ENCODE measurements at places on chromosomes 11 and 22.

GRCh38 chr22:19455585-19456370 is 8.3 kb upstream of the C22orf39 start:
- DNase-seq, result no peak

DNA sequence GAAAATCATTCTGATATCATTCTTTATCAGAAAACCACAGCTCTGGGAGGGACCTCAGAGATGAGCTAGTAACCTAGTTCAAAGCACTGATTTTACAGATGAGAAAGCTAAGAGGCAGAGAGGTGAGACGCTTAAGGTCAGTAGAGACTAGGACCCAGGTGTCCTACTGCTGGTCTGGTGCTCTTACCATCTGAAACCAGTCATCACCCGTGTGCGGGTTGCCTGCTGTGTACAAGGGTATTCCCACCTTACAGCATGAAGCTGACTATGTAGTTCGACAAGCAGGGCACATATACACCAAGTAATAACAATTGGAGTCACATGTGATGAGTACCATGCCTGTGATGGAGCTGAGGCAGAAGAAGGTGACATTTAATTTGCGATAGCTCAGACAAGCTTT is 133.7 kb downstream of the ADAMTS15 start:
- DNase-seq, result no peak

GRCh38 chr11:35523331-35523768 is 2.1 kb downstream of the PAMR1 start:
- no peak for DNase-seq

DNA sequence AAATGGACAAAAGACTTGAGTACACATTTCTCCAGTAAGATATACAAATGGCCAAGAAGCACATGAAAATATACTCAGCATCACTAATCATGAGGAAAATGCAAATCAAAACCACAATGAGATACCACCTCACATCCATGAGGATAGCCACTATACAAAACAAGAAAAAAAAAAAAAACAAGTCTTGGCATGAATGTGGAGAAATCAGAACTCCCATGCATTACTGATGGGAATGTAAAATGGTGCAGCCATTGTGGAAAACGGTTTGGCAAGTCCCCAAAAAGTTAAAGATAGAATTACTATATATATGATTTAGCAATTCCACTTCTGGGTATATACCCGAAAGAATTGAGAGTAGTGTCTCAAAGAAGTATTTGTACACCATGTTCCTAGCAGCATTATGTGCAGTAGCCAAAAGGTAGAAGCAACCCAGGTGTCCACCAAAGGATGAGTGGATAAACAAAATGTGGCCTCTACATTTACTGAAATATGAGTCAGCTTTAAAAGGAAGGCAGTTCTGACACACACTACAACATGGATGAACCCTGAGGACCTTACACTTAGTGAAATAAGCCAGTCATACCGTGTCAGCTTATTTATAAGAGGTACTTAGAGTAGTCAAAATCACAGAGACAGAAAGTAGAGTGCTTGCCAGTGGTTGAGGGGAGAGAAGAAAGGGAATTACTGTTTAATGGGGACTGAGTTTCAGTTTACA is 146.3 kb downstream of the WNT7B start:
- DNase-seq, result no peak

- no peak for DNase-seq
Observed at GRCh38 chr22:43887391-43887790, 4.4 kb downstream of the PNPLA5 start.

DNA sequence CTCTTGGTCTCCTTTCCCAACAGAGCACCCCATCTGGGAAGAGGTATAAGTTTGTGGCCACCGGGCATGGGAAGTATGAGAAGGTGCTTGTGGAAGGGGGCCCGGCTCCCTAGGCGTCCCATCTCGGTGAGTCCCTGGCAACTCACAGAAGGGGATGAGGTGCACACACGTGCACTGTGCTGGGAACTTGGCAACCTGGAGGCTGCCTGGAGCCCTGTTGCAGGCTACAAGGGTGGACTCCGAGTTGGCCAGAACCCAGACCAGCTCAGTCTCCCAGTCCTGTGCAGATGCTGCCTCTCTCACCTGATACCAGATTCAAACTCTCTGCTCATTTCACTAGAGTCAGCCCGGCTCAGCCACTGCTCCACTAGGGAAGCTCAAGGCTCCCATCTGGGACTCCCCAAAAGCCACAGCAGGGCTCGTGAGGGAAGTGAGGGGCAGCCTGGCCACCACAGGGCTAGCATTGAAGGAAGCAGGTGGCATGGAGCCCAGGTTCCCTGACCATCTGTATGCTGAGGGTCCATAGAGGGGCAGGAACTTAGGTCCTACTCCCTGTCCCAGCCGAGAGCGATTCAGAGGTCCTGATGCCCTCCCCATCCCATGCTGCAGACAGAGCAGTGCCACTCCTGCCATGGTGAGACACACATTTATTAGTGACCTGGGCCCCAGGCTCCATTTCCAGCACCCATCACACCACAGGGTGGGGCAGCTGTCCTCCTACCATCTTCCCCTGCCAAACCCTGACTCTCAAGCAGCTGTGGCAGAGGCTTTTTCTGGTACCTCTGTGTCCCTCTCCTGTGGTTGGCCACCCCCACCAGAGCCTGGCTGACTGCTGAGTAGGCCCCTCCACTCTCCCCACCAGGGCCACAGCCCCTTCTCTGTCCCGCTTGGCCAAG is 4.0 kb downstream of the PRR33 start:
- DNase-seq, result no peak

DNA sequence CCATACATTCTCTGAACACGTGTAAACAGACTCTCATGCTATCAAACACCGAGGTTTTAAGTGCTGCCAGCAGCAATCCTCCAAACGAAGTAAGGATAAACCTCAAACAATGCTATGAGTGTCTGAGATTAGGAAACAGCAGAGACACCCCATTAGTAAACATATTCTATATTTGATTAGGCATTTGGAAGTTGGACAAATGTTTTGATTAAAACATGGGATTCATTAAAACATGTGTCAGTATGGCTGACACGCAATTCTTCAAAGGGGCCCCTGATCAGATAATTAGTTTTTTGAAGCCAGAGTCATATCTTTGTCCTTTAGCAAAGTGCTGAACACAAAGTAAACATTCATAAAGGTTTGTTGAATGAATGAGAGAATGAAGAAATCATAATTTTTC is 33.2 kb upstream of the BLID start:
- no peak for DNase-seq

DNA sequence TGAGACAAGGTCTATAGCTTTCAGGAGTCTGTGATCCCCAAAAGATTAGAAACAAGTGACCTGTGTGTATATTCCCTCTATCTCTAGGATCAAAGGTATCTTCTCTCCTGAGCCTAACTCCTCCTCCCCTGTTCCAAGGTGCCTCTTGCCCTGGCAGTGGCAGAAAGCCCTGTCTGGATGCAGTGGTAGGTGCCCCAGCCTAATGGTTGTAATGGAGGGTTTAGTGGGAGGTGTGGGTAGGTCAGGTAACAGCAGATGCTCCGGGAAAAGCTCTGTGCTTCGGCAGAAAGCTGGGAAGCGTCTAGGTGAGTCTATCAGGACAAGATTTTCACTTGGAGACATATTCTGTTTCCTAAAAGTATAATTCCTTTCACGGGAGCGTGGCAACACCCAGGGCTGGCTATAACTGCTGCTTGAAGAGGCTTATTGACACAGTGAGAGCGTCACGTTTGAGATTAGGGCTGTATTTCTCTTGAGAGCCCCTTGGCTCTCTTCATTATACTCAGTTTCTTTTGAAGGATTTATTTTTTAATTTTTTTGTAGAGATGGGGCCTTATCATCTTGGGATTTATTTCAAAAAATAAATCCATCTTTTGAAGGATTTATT is 49.5 kb downstream of the PRR5L start:
- DNase-seq, result no peak

GRCh38 chr22:33697640-33698039 is 222.6 kb downstream of the LARGE1 start:
- no peak for DNase-seq

GRCh38 chr11:62446091-62446490 is 27.3 kb downstream of the SCGB1A1 start:
- DNase-seq, result no peak

GRCh38 chr22:49413146-49413545 is 414.5 kb downstream of the BRD1 start:
- DNase-seq, result no peak

DNA sequence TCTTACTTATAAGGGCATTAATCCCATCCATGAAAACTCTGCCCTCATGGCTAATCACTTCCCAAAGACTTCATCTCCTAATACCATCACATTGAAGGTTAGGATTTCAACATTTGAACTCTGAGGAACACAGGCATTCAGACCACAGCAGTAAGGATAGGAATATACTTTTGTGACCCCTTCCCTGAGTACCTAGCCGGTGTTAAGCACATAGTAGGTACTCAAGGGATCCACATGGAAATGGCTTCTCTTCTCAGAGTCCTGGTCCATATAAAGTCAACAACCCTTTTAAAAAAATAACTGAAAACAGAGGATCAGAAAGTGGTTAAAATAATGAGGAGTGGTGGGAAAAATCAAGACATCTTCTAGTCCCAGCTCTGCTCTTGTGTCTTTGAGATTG is 78.0 kb downstream of the TIMP3 start:
- DNase-seq, result no peak

DNA sequence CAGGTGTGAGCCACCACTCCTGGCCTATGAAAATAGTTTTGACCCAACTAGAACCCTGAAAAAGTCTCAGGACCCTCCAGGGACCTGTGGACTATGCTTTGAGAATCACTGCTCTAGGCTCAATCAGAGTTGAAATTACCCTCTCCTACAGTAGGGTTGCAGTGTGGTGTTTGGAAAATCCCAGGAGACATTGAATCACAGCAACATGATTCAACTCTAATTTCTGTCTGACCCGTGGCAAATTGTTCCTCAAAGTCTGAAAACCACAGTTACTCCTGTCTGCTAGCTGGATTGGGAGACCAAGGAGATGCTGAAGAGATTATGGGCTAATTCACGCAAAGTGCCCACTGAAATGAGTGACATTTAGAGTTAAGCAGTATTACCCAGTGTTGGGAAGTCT is 5.4 kb upstream of the MTMR3 start:
- no peak for DNase-seq

GRCh38 chr11:8317159-8317558 is 53.5 kb upstream of the LMO1 start:
- no peak for DNase-seq

GRCh38 chr22:37184380-37184755 is 3.7 kb downstream of the C1QTNF6 start:
- DNase-seq, result no peak

- no peak for DNase-seq
Observed at GRCh38 chr11:122791411-122791810, 46.9 kb upstream of the CRTAM start.

DNA sequence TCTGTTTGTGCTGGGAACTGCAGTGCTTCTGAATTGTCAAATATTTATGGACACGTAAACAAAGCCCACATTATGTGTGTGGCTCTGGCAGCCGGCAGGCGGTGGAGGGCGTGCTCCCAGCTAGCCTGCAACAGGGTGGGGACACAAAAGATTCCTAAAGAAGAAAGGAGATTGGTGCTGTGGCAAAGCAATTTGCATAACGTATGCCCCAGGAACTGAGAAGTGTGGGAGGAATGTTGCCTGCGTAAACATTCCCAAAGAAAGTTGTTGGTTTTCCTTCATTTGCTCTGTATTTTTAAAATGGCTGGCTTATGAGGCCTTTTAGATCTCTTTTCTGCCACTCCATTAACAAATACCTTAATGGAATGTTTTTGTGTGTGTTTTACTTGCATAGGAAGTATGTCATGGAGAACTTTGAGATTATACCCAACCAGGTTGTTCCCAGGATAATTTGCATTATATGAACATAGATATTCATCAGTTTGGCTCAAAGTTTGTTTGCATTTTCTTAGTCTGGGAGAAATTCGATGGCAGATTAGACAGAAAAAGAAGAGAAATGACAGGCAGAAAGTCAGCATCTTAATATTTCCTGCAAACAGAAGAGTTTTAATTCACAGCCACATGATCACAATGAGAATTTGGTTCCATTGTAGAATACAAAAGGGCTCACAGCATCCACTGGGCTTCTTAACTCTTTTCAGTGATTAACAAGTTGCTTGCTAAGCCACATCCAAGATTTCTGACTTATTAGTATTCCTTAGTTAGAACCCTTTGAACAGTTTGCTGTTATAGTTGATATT is 41.8 kb upstream of the DLAT start:
- DNase-seq, result no peak

- DNase-seq, result no peak
Observed at GRCh38 chr11:64880240-64881001, 2.0 kb upstream of the EHD1 start.

- DNase-seq, result no peak
Observed at GRCh38 chr11:33387581-33387980, 130.4 kb downstream of the HIPK3 start.

- DNase-seq, result peak; percentile 60
Observed at GRCh38 chr11:87176044-87176443, 138.3 kb downstream of the TMEM135 start.
